ENCODE measurements at places on chromosomes 7 and 10.

GRCh38 chr10:14487488-14487883, 156.8 kb upstream of the FRMD4A start:
- DNase-seq, result no peak

DNA sequence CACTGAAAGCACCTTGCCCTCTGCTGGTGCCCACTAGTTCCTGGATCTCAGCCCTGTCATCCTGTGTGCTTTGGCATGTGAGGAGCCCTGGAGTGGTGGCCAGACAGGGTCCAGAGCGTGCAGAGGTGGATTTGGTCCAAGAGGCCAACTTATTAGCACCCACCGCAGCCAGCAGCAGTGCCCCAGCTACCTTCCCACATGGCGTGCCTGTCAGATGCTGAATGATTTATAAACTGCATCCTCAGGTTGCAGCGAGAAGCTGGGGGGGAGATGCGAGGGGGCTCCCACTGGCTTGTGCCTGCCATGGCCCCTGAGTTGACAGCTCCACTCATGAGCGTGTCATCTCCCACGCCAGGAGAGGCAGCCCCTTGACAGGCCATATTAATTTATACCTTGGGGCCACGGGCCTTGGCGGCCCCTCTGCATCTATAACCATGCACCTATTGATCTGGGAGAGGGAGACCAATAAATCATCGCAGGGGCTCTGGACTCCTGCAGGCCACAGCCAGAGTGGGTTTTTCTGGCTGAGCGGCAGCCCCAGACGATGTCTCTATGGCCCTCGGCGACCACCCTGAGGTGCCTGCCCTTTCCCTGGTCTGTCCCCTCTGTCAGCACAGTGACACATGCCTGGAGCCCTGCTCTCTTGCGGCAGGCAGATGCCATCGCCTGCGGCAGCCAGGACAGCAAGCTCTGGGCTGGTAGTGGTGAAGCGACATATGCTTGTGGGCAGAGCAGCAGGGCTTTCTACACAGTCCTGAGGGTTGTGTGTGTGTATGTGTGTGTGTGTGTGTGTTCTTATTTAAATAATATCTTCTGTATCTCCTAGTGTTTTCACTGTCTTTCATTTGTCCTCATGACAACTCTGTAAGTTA, 120.8 kb downstream of the CDH23 start:
- DNase-seq, result no peak

GRCh38 chr7:92436612-92437445, 10.5 kb upstream of the GATAD1 start:
- DNase-seq, result no peak

GRCh38 chr7:149509774-149510173, 12.2 kb upstream of the ZNF746 start:
- DNase-seq, result no peak
